ENCODE measurements at places on chromosomes 16 and 17. TPM values are rescaled to one million over a fixed set of nuclear protein-coding genes. Genes with fewer than 3 reads are reported as not detected.

GRCh38 chr17:55201308-55201932, 63.3 kb upstream of the HLF start:
- DNase-seq: no peak

DNA sequence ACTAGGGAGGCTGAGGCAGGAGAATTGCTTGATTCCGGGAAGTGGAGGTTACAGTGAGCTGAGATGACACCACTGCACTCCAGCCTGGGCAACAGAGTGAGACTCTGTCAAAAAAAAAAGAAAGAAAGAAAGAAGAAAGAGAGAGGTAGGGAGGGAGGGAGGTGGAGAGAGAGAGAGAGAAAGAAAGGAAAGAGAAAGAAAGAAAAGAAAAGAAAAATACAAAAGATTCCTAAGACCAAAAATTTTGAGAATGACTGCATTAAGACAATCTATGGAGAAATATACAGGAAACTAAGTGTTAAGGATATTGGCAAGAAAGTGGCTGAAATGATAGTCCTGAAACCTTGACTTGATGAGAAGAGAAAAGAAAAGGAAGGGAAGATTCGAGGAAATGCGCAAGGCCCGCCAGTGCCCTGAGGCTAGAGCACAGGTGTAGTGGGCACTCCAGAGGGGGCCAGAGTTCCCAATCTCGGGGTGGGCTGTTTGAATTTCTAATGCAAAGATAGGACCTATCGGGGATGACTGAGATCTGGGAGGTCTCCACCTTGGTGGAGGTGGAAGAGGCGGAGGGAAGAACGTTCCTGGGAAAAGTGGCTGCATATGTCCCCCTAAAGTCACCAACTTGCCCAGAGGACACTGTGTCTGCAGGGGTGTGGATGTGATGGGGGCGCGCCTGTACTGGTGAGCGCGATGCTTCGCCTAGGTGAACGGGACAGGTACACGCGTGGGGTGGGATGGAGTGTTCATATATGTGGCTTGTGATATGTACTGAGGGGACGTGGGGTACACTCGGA, 654 bp upstream of the SCNN1B start:
- DNase-seq: no peak

- no peak for DNase-seq
Observed at GRCh38 chr16:27345201-27345600, 31.4 kb downstream of the IL4R start.

DNA sequence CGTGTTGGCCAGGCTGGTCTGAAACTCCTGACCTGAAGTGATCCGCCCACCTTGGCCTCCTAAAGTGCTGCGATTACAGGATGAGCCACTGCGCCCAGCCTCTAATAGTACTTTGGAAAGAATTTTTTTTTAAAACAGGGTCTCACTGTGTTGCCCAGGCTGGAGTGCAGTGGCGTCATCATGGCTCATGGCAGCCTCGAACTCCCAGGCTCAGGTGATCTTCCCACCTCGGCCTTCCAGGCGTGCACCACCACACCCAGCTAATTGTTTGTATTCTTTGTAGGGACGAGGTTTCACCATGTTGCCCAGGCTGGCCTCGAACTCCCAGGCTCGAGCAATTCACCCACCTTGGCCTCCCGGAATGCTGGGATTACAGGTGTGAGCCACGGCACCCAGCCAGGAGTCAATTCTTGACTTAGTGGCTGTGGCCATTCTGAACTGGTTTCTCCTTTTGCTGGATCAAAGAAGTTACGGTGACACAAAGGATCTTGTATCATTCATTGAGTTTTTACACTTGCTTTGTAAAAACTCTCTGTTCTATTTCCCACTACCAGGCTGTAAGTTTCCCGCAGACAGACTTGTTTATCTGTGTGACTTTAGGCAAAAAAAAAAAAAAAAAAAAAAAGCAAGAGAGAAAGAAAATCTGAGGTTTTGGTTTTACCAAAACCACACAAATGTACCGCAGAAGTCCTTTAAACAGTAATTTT, 12.7 kb upstream of the COTL1 start:
- DNase-seq: no peak

GRCh38 chr17:34095106-34095505, 160.0 kb upstream of the CCL2 start:
- no peak for DNase-seq

DNA sequence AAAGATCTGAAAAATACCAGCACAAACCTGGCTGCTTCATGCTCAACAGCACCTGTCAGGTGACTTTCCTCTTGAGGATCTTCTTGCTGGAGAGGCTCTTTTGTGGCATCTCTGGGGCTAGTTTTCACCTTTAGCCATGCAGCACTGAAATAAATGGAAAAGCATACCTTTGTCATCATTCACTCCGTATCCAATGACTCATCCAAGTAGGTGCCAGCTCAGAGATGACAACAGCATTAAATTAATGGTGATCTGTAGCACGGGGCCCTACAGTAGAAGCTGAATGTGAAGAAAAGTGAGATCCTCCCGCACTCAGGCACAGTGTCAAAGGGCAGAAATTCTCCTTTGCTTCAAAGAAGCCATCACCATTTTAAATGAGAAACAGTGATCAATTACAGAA, 32.2 kb downstream of the KIAA0753 start:
- no peak for DNase-seq

GRCh38 chr17:42548070-42548837, 4.5 kb upstream of the HSD17B1 start:
- no peak for DNase-seq

DNA sequence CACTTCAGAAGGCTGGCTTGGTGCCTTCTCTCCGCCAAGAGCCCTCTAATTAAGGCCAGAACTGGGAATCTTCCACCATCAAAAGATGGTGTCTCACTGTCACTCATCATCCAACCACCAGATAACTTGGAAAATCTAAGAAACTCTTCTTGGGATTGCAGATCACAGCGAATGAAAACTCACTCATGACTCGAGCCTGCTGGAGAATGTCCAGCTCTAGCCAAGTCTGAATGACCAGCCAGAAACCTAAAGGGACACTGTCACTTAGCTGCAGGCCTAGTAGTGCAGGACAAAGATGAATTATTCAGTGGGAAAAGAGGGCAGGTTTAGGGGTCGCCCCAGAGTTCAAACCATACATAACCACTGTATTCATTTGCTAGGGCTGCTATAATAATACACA, 107.8 kb downstream of the XYLT1 start:
- DNase-seq: no peak

- DNase-seq: no peak
Observed at GRCh38 chr17:11511696-11512095, 86.6 kb upstream of the DNAH9 start.

GRCh38 chr16:88830258-88830657, 18.5 kb upstream of the APRT start:
- DNase-seq: no peak

- no peak for DNase-seq
Observed at GRCh38 chr17:82346342-82347300, 12.4 kb upstream of the TEX19 start.

ITGAL gene
- total RNA-seq: not detected

KRT39 gene
- 0.18 TPM for total RNA-seq

CFAP97D1 gene
- total RNA-seq: not detected

KRTAP1-5 gene
- total RNA-seq: 0.27 TPM

CSH1 gene
- not detected for total RNA-seq

GNAO1 gene
- total RNA-seq: 0.68 TPM

TAT gene
- total RNA-seq: not detected
